ENCODE measurements at places on chromosomes 5 and 9. TPM values are rescaled to one million over a fixed set of nuclear protein-coding genes. Genes with fewer than 3 reads are reported as not detected.

DNA sequence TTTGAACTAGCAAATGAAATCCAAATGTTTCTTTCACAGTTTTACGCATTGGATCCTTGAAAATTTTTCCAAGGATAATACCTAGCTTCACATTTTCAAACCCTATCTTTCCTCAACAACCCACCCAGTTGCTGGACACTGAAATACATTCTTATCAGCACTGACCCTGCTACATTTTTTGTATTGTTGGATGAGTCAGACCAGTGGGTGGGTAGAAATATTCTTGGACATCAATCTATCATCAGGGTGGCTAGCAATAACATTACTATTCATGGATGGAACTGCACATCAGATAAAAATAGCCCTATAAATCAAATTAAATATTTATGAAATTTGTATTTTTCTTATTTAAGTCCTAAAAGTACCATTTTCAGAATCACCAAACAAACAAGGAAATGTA is 407.4 kb upstream of the IZUMO3 start:
- no peak for DNase-seq

DNA sequence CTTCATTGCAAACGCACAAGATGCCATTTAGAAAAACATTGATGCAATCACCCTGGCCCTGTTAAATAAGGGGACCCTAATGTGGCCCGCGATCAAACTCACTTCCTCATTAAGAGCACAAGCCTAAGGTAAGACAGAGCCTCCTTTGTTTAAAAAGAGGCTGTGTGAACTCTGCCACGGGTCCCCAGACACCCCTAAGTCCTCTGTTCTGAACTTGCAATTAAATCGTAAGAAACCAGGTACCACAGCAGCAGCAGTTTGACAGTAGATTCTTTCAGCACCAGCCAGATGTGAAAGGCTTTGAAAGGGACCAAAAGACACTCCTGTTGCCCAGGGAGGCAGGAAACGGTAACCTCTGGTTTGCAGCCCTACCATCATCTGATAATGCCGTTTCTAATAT is 346.3 kb downstream of the TMEM167A start:
- DNase-seq, result no peak

- peak; percentile 73 for DNase-seq
These were observed 33.2 kb upstream of the CSF1R start for GRCh38 chr5:150119421-150120061.

Gene PCDHGA5
- 2.7 TPM for total RNA-seq

Gene FAM114A2
- total RNA-seq, result 29.2 TPM

Gene RLN1
- not detected for total RNA-seq

- DNase-seq, result no peak
These were observed 165.7 kb downstream of the KCTD16 start for GRCh38 chr5:144336191-144336961.

Gene PHF24
- 0.39 TPM for total RNA-seq

GRCh38 chr5:176810081-176810597 is at the start of gene UNC5A:
Gene UNC5A (plus strand): TSS chr5:176810559. CDS start chr5:176810751, 192 bp downstream.
- no peak for DNase-seq

Data from mesenteric fat pad (tissue), 1 donor.